DND-41 (cell line): ENCODE measurements at places on chromosomes 13 and 19.

DNA sequence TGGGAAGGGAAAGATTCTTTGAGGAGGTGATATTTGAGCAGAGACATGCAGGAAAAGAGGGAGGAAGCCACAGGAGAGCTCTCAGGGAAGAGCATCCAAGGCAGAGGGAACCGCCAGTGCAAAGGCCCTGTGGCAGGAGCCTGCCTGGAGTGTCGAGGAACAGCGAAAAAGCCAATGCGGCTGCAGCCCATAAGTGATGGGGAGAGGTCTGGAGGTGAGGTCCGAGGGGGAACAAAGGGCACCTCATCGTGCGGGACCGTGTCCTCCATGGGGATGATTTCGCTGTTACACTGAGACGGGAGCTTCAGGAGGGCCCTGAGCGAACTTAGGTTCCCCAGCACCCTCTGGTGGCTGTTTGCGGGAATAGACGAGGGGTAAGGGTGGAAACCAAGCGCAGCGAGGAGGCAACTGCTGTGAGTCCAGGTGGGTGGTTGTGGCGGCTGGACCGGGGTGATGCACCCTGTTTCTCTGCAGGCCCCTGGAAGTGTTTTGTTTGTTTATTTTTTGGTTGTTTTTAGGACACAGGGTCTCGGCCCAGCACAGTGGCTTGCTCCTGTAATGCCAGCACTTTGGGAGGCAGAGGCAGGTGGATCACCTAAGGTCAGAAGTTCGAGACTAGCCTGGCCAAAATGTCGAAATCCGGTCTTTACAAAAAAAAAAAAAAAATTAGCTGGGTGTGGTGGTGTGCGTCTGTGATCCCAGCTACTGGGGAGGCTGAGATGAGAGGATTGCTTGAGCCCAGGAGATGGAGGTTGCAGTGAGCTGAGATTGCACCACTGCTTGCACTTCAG, 5.9 kb upstream of the EHD2 start:
- peak; percentile 78 for DNase-seq

- DNase-seq = no peak
Observed at GRCh38 chr13:36712770-36713169, 39.0 kb downstream of the SERTM1 start.

DNA sequence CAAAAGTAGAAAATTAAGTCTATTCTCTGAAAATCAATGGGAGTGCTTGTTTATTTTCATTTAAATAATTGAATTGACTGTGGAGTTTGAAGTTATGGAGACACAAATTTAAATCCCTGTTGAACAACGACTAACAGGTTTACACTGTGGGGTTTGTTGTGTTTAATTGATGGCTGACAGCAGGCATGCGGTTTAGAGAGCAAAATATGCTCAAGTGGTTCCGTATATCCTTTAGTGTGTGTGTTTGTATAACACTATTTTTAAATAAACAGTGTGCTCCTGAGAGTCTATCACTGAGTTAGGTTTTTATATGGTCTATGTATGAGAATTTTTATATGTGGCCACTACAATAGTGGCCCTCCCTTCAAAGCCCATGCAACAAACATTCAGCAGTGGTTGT, 332.0 kb downstream of the GPC6 start:
- DNase-seq = no peak

DNA sequence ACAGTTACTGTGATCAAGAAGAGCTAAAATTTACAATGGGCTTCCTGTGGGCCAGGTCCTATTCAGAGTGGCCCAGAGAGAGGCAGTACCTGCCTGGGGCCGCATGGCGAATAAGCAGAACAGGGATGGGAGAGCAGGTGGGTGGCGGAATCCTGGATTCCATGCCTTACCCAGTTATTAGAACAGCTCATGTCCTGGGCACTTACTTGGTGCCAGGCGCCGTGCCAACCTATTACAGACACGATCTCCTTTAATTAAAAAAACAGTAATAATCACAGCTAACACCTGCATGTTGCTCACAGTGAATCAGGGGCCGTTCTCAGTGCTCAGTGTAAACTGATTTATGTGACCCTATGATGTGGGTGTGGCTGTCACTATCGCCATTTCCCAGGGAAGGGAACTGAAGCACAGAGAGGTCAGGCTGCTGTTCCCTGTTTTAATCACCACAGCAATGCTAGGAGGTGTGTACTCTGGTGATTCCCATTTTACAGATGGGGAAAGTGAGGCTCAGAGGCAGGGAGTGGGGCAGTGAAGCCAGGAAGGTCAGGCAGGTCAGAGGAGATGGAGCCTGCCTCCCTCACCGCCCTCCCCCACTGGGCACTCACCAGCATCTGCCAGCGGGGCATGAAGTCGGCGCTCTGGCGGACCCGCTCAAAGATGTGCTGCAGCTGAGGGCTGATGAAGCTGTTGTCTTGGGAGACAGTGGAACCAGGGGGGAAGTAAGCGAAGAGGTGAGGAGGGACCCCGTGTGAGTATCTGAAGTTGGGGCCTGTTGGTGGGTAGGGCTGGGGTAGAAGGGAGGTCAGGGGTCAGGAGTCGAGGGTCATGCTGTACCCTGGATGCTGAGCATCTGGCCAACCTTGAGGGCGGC, 12.0 kb downstream of the COQ8B start:
- DNase-seq = no peak

- DNase-seq = no peak
Observed at GRCh38 chr13:71814806-71815360, 52.1 kb downstream of the DACH1 start.

DNA sequence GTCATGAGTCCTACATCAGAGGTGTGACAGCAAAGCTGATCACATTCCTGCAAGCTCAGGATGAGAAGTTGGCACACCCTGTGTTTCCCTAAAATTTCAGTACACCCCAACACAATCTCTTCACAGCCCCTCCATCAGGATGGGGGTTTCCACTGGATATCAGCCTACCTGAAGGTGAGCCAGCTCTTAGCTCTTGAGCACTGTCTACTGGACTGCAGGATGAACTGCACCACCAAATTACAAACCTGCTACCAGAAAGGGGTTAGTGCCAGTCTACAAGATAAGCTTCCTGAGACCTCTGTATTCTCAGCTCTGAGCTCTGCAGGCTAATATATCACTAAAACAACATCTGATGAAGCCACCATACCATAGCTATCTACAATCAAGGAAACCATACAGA, 1616.2 kb upstream of the SPRY2 start:
- no peak for DNase-seq

DNA sequence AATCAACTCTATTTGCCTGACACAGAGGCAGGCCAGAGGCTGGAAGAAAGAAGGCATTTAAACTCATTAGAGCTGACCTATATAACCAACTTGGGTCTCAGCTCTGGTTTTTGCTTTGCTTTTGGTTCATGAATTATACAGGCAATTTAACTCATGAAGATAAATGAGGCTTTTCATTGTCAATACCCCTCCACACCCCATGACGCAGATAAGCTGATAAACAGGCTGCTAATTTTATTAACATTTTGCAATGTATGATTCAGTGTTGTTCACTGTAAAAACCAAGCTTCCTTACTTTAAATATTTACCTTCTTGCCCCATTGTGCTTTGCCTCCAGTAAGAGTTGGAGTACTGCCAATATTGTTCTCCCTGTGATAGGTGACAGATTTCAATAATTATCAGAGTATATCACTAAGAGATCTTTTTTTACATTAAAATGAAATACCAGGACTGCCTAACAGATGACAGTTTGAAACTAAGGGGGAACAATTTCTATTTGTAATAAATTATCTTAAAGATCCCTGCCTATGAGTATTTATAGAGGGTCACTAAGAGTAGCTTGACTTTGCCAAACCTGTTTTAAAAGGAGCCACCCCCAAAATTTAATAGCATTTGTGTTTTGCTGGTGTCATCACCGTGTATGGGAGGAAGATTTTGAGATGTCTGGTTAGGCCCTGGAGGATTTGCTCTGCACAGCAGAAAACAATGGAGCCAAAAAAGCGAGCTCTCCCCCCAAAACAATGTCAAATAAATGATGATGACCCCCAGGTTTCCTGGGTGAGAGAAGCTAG, 472.7 kb upstream of the NBEA start:
- DNase-seq = no peak

GRCh38 chr13:98785405-98785804, 32.9 kb upstream of the SLC15A1 start:
- DNase-seq = no peak

GRCh38 chr19:12163826-12164225, 930 bp downstream of the ZNF136 start:
- DNase-seq = no peak

DNA sequence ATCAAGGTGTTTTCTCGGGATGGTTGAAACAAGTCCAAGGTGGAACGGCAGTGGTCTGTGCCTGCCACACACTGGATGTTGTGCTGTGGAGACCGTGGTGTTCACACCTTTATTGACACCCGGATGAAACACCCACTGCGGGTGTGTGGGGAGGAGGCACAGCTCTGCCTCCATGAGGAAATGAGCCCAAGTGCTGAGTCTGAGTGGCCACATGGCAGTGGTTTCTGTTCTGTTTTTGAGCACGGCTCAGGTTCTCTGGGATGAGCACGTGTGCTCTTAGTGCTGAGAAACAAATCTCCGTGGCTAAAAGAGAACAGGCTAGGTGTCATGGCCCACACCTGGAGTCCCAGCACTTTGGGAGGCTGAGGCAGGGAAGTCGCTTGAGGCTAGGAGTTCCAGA, 29.5 kb downstream of the UPF1 start:
- no peak for DNase-seq

GRCh38 chr19:8557642-8558238, 19.5 kb downstream of the MYO1F start:
- no peak for DNase-seq

GRCh38 chr19:40249201-40249600, 22.7 kb upstream of the CCNP start:
- DNase-seq = no peak

GRCh38 chr19:15452111-15453047, 2.6 kb upstream of the WIZ start:
- peak; percentile 39 for DNase-seq

GRCh38 chr19:16343156-16343555, 18.5 kb downstream of the KLF2 start:
- no peak for DNase-seq

DNA sequence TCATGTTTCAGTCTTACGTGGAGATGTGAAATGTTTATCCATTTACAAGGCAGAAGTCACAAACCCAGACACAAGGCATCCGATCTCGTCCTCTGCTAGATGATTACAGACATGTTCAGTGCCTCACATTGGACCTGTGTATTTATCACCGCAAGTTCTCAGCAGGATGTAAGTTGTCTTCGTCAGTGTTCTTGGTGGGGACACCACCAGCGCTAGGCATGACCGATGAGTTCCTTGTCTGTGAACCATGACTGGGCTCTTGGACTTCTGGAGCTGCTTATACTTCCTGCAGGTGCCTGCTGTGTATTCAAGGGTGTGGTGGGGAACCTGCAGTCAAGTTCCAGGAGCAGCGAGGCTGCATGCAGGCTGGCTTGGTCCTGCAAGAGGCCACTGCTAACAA, 105.4 kb downstream of the URI1 start:
- DNase-seq = no peak

- no peak for DNase-seq
Observed at GRCh38 chr13:98173431-98174152, 3.5 kb downstream of the RNF113B start.

DNA sequence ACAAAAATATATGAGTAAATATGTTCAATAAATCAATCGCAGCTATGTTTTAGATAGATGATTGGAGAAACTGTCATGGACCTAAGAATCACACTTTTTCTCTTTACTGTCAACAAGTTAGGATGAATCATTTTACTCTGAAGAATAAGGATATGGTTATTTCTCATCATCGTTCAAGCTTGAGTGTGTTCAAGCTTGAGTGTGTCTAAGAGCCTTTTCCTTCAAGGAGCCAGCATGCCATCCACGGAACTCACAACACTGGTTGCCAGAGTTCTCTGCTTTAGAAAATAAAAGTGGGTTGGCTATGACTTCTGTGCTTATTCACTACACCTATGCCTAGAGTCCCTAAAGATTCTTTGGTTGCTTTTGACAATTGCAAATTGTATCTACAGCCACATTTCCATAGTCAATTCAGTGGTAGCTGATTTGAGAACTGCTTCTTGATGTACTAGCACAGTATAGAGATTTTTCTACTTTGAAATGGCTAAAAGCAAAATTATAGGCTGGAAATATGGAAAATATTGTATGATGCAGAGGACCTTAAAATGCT, 58.1 kb upstream of the SCEL start:
- no peak for DNase-seq

DNA sequence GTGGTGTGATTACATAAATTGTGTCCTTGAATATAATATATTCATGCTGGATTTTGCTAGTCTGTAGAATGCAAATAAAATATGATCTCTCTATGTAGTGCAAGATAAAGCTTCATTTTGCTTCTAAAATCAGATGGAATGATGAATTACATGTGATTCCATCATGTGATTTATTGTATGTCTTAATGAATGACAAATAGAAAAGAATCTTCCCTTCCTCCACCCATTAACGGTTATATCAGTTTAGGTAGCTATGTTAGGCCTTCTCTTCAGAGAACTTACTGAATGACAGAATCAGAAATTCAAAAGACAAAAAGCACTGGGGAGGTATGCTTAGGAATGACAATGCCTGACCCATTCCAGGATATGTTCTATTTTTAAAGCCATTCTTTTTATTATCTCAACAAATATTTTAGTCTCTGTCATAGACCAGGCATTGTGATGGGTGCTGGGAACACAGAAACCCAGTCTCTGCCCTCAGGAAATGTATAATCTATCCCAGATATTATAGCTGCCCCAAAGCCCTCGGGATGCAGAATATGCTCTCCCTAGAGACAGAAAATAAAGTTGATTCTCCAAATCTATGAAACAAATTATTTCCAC, 90.6 kb downstream of the TEX26 start:
- DNase-seq = no peak

- no peak for DNase-seq
Observed at GRCh38 chr13:108586826-108587225, 42.6 kb upstream of the MYO16 start.

DNA sequence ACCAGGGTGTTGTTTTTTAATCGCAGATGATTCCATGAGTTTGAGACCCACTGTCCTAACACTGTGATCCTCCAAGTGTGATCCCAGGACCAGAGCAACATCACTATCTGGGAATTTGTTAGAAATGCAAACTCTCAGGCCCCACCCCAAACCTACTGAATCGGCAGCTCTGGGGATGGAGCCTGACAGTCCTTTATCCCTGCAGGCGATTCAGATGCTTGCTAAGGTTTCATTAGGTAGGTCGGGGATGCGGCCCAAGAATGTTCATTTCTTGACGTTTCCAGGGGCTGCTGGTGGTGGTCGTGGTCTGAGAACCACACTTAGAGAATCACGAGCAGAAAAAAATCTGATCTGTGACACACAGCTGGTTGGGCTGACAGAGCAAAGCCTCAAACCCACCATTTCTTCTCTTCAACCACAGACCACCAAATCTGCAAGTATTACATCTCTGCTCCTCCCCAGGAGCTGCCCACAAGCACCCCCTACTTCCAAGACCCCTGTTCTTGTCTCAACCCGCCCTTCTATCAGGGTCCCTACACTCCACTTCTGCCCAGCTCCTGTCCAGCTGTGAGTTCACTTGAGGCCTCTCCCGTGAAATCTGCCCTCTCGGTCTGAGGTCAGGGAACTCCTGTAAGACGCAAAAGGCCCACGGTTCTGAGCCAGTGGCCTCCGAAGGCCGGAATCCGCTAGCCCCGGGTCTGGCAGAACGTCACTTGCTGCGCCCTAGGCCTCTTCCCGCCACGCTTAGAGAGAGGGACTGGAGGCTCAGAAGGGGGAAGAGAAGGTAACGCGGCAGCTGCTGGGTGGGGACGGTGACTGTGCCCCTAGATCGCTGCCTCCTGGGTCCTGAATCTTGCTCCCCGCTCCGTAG, 1.1 kb upstream of the FARP1 start:
- DNase-seq = peak; percentile 10

GRCh38 chr19:14533450-14533849, 4.1 kb downstream of the TECR start:
- no peak for DNase-seq

- peak; percentile 82 for DNase-seq
Observed at GRCh38 chr19:12703046-12703445, 6.6 kb upstream of the FBXW9 start.
